ENCODE measurements at places on chromosomes 4 and X.

- DNase-seq, result peak; percentile 88
Measured at GRCh38 chr4:6986781-6987587, 56.2 kb upstream of the TADA2B start.

- no peak for DNase-seq
Measured at GRCh38 chrX:29581223-29581622, 634.1 kb upstream of the MAGEB2 start.

GRCh38 chr4:159685340-159686092 is 582.6 kb downstream of the RAPGEF2 start:
- DNase-seq, result no peak

DNA sequence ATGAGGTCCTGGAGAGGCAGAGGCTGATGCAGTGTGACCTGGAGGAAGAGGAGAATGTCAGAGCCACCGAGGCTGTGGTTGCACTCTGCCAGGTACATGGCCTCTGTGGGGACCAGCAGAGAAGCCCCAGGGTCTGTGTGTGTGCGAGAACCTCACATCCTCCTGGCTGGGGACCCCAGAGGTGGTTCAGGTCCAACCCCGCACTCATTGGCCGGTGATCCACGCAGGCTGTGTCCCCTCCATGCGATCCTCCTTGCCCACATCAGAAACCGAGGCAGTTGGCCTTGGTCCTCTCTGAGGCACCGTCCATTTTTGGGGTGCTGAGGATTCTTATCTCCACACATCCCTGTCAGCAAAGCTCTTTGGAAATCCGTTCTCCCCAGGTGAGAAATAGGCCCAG is 45.3 kb downstream of the EVC start:
- no peak for DNase-seq

- no peak for DNase-seq
Measured at GRCh38 chrX:111585337-111585736, 73.9 kb downstream of the SERTM2 start.

GRCh38 chr4:71732706-71733105 is 51.2 kb downstream of the GC start:
- DNase-seq, result no peak

DNA sequence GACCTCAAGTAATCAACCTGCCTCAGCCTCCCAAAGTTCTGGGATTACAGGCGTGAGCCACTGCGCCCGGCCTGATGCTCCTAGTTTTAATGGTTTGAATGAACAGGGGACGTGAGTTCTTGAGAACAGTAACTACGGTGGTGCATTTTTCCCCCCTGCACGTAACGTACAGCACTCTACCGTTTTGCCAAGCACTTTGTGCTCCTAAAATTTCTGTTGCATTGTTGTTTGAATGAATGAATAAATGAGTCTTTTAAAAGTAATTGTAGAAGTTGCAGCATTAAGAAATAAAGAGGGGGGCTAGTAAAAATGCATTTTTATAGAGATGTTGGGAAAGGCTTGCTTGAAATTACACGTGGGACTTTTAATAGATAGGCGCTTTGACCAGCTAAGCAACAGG is at the start of gene RPA4:
Gene RPA4, plus strand, starts transcription at position 301 of the 400 bp plus-strand sequence. CDS start 403 bp downstream, outside the sequence.
- no peak for DNase-seq

- no peak for DNase-seq
Measured at GRCh38 chrX:117972711-117973109, 143.9 kb downstream of the KLHL13 start.

DNA sequence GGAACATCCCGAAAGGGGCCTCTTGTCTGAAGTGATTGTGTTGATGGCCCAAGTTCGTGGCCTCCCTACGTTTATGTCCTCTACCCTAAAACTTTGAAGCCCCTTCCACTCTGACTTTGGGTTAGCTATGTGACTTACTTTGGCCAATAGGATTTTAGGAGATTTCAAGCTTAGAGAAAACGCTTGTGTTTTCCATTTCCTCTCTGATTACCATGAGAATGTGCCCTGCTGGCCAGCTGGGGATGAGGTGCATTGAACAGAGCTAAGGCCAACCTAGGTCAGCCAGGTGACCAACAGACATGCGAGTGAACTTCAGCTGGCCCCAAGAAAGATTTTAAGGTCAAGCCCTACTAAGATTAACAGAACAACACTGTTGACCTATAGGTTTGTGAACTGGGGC is 82.4 kb downstream of the SLC2A9 start:
- no peak for DNase-seq

DNA sequence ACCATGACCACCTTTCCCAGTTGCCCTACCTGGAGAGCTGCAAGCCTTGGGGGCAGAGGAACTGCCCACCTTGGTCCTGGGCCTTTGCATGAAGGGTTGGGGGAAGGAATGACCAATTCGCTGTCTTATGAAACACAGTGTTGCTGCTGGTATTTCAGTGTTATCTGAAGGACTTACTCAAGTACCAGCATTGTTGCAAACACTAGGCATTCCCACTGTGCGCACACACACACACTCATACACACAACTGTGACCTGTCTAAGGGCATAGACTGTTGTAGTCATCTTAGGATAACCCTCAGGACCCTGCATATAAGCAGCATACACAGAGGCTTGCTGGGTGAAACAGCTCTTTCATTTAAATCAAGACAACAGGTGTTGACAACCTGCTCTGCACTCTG is 210.9 kb downstream of the EVC2 start:
- DNase-seq, result no peak

GRCh38 chrX:9710332-9710731 is 55.3 kb downstream of the GPR143 start:
- DNase-seq, result no peak

DNA sequence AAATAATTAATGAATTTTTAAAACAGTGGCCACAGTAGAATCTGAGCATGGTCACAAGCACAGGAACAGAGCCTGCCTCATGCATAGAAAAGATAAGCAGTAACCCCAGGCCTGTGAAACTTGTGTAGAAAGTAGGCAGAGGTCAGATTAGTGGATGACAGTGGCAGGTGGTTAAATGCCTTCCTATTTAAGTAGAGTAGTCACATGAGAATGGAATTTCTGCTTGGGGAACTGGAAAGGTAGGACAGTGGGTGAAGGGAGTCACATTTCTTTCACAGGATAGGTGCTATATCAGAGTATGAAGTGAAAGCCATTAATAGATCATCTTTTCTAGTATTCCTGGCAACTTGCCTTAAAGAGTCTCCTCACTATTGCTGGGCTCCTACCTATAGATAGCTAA is 34.9 kb upstream of the ASB12 start:
- DNase-seq, result no peak

GRCh38 chr4:168716406-168717129 is 219.7 kb downstream of the PALLD start:
- DNase-seq, result no peak

- no peak for DNase-seq
Measured at GRCh38 chr4:138788267-138788790, 227.3 kb upstream of the NOCT start.

DNA sequence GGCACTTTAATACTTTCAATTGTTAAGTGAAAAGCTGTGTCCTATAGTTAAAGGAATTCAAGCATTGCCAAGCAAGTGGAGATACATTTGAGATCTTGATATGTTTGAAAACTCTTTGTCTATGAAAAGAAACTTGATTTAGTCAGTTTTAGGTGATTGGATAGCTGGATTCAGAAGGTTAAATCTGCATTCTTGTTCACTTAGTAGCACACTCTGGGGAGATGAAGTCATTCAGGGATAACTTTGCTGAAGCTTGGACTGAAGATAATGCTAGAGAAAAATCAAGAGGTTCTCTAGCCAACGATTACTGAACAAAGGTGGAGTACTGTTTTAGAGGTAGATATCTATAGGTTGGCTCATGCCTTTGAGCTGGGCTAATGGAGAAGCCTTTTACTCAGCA is 90.6 kb downstream of the DCAF8L2 start:
- no peak for DNase-seq

DNA sequence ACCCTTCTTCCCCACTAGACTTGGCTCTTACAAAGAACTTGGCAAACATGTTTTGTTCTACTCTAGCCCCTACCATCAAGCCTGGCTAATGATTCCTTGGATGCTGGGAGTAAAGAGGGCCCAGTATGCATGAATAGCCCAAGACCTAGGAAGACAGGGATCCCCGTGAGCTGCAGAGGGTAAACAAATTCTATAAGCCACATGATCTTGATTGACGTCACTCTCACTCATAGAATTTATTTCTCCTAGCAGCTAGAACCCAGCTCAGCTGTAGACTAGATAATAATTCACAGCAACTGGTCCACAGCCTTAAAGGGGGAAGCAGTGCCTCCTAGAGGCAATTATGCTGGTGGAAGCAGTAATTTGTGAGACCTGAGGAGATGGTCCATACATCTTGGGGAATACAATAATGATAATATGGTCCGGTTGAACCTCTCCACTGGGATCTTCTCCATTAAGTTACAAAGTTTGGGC is 16.1 kb upstream of the USO1 start:
- DNase-seq, result no peak

DNA sequence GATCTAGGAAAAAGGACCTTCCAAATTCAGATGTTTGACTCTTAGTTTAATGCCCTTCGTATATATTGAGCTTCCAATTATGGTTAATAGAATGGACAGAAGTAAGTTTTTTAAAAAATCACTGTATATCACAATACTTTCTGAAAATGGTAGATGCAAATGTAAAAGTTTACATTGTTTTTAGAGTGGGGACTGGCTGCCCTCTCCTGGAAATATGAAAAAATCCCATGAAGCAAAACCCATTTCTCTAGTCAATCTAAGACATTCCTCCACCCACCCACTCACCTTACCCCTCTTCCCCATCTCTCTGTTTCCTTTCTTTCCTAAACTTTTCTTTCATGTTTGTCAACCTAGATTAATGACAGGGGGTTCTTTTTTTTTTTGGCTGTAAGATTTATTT is 134.5 kb downstream of the ARHGAP6 start:
- no peak for DNase-seq

GRCh38 chrX:110391086-110391485 is 32.4 kb downstream of the RTL9 start:
- no peak for DNase-seq

DNA sequence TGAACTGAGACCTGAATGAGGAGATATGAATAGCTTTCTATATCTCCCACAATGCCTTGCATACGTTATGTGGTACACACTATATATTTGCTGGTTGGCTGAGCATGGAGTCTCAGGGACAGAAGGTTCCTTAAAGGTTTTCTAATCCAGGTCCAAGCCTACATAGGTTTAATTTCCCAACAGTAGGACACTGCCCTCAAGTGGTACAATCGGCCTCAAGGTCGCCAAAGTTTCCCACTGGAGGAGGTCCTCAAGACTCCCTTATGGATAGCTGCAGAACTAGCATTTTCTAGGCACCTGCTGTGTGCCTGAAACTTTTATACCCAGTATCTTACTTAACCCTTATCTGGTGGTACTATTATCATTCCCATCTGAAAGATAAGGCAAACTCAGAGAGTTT is 21.0 kb upstream of the EFNB1 start:
- no peak for DNase-seq

GRCh38 chr4:106875340-106875739 is 160.8 kb downstream of the DKK2 start:
- no peak for DNase-seq

DNA sequence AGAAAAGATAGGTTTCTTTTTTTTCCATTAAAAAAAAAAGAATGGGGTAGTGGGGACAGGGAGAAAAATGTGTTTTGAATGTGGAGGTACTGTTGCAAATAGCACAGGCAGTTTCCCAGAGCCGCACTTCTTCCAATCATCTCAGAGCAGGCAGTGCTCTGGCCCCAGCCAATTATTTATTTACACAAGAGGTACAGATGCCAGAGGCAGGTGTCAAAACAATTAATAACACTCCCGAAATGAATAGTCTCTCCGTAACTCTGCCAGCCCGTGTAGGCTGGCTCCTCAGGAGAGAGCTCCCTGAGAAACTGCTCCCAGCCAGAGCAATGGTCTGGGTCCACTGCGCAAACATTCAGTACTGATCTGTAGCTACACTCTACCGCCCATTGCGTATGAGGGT is 130.8 kb upstream of the IL1RAPL2 start:
- DNase-seq, result no peak

- DNase-seq, result no peak
Measured at GRCh38 chrX:41482154-41482850, 35.2 kb downstream of the NYX start.

DNA sequence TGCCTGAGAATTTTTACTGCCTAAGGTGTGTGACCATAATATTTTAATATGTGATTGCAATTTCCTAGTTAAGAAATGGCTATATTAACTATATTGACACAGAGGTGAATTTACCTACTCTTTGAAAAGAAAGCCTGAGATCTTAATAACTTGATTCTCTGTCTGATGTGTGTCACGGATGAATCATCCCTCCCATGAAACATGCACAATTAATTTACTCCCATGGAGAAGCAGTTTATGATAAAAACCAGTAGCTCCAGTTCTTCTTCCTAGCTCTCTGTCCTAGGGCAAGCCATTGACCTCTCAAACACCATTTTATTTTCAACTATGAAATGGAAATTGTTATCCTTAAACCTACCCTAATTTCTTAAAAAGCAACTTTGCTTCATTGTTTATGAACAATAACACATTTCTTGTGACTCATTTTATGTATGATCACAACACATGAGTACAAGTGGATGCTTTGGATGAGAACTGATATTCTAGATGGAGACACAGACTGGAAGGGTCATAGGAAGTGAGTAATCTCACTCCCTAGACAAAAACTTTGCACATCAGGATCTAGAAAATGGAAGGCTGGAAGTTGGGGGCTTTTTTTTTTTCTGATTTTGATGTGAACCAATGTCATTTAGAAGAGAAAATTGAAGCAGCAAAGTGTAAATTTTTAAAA is 438.3 kb downstream of the GPAT3 start:
- no peak for DNase-seq

DNA sequence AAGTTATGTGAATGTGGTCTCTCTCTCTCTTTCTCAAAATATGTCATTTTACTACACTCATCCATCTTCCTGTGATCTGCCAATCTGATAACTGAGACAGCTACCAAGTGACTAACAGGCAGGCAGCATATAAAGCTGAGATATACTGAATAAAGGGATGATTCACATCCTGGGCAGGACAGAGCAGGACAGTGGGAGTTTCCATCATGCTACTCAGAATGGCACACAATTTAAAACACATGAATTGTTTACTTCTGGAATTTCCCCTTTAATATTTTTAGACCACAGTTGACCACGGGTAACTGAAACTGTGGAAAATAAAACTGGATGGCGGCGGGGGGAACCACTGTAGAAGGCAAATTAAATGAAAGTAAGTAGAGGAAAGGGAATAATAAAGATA is 58.6 kb upstream of the DCTD start:
- DNase-seq, result no peak

GRCh38 chrX:52870046-52870445 is 2.2 kb upstream of the XAGE3 start:
- DNase-seq, result no peak

- no peak for DNase-seq
Measured at GRCh38 chrX:17778997-17779396, 41.7 kb downstream of the SCML1 start.

GRCh38 chr4:78020677-78021076 is 36.4 kb upstream of the FRAS1 start:
- no peak for DNase-seq

DNA sequence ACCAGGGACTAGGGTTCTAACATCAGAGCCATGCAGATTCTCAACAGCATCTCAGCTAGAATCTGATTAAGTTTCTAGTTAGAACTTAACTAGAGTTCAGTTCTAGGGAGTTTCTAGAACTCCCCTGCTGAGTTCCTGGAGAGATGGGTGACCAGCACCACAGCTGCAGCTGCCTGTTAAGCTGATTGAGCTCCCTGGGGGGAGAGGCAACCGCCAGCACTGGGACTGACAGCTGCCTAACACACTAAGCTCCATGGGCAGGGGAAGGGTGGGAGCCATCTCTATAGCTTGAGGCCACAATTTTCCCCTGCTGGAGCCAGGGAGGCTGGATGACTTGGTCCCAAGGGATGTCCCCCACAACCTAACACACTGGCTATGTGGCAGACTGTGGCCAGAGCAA is 84.2 kb downstream of the CHIC1 start:
- no peak for DNase-seq

Data from activated CD4-positive, alpha-beta T cell treated with anti-CD3 and anti-CD28 coated beads for 24 hours (primary cell).